ENCODE measurements at places on chromosomes 4 and X.

GRCh38 chrX:130523460-130524394 is 121.9 kb downstream of the RBMX2 start:
- peak; percentile 3 for DNase-seq

GRCh38 chrX:40158036-40158706 is 60.4 kb upstream of the BCOR start:
- no peak for DNase-seq

- DNase-seq: no peak
Observed at GRCh38 chrX:127317159-127317558, 497.6 kb downstream of the PRR32 start.

- no peak for DNase-seq
Observed at GRCh38 chrX:21799767-21800166, 39.6 kb upstream of the MBTPS2 start.
